Activated CD8-positive, alpha-beta memory T cell treated with anti-CD3 and anti-CD28 coated beads for 48 hours (primary cell): ENCODE measurements at places on chromosomes 1 and 21.

- no peak for DNase-seq
Observed at GRCh38 chr1:49016030-49016977, 239.6 kb upstream of the BEND5 start.

GRCh38 chr1:192118881-192119405, 39.3 kb upstream of the RGS18 start:
- DNase-seq = no peak

DNA sequence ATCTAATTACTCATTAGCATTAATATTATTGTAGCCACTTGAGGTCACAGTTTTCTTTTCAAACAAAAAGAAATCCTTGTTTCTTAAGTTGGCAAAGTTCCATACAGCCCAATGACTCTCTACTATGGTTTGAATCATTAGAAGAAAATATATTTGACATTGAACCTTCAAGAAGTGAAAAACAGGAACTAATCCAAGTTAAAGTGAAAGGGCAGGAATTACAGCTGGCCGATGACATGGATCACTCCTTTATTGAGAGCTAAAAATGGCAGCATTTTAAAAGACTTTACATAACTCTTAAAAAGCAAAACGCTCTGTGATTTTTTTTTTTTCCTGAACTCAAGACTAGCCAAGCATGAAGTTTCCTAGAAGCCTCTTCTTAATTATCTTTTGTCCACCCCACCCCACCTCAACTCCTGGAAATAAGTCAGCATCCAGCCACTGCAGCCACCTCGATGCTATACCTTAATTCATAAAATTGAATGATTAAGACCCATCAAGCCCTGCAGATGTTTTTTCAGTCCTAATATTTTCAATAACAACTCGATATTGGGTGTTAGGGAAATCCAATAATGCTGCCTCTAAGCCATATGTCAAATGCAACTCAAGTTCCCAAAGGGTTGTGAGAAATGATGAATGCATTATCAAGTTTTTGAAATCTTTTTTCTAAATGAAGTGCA, 323.1 kb downstream of the HHIPL2 start:
- no peak for DNase-seq

GRCh38 chr1:239997515-239998311, 94.0 kb upstream of the FMN2 start:
- no peak for DNase-seq

DNA sequence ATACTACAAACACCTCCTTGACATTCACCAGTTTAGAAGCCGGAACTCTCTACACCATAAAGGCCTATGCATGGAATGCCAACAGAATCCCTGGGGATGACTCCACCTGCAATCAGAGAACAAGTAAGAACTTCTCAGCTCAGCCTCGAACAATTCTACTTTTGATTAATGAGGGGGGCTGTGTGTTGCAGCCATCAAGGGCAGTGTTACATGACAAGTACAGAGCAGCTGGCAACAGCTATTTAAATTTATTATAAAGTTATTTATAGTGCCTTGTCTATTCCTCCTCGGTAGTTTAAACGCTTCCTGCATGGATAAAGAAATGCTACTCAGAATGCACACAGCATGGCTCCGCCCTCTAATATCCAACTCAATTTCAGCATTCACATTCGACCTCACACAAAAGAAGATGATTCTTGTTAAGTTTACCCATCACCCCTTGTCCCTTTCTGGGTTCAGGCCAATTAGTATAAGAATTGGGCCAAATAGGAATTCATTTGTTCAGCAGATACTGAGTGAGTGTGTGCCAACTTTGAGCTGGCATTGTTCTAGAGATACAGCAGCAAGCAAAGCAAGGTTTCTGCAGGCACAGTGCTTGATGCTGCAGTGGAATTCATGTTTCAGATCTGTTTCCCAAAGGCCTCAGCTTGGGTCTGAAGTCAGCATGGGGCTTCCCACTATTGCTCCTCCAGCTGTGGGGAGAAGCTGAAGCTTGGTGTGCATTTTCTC, 6.4 kb downstream of the FNDC7 start:
- no peak for DNase-seq

- DNase-seq = peak; percentile 44
Observed at GRCh38 chr1:6127587-6128163, 52.4 kb downstream of the CHD5 start.

- DNase-seq = no peak
Observed at GRCh38 chr1:154553056-154554030, 5.1 kb downstream of the UBE2Q1 start.

GRCh38 chr1:151314137-151314875, 12.9 kb downstream of the PI4KB start:
- DNase-seq = no peak

DNA sequence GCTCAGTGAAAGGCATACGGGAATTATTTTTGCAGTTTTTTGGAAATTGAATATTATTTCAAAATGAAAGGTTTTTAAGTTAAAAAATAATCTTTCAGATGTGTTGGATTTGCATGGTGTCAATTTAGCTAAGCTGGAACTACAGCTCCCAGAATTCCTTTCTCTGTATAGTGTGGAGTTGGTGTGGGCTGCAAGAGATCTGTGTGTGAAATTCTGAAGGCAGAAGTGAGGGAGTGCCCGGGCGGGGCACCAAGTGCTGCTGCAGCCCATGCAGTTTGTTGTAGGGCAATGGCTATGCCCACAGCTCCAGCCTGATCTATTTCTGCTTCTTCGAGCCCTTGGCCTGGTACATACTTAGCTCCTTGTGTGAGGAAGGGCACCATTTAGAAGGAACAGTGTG, 60.5 kb upstream of the CSF1 start:
- no peak for DNase-seq

DNA sequence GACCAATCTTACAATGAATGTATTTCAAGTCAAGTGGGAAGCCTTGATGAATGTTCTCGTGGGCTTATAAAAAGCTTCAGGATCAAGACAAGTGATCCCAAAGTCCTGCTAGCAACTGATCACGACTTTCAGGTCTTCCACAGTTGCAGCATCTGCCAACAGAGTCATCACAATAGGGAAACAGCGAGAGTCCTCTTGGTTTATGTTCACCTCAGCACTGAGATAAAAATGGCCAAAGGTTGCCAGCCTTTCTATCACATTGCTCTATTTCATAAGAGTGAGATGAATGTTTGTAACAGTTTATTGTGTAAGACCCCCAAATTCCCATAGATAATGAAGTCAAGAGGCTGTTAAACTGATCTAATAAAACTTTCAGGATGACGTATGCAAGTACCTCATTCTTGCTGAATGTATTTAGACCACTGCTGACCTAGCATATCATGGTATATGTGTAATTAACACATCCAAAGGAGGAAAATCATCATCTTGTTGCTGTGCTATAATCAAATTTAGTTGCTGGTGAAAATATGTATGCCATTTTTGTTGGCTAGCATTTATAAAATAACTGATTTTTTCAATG, 150.6 kb downstream of the TGFBR3 start:
- DNase-seq = no peak

- no peak for DNase-seq
Observed at GRCh38 chr1:52439976-52440375, 35.6 kb downstream of the PRPF38A start.

- DNase-seq = no peak
Observed at GRCh38 chr1:232413674-232414073, 216.3 kb downstream of the SIPA1L2 start.

GRCh38 chr1:61293986-61294504, 211.7 kb downstream of the NFIA start:
- no peak for DNase-seq

GRCh38 chr21:42338729-42339715, 11.8 kb downstream of the TFF2 start:
- DNase-seq = no peak

- DNase-seq = no peak
Observed at GRCh38 chr21:29810871-29811270, 128.9 kb downstream of the GRIK1 start.

- no peak for DNase-seq
Observed at GRCh38 chr1:209748620-209749019, 7.2 kb upstream of the TRAF3IP3 start.

- DNase-seq = no peak
Observed at GRCh38 chr1:116921301-116921885, 11.7 kb downstream of the PTGFRN start.

DNA sequence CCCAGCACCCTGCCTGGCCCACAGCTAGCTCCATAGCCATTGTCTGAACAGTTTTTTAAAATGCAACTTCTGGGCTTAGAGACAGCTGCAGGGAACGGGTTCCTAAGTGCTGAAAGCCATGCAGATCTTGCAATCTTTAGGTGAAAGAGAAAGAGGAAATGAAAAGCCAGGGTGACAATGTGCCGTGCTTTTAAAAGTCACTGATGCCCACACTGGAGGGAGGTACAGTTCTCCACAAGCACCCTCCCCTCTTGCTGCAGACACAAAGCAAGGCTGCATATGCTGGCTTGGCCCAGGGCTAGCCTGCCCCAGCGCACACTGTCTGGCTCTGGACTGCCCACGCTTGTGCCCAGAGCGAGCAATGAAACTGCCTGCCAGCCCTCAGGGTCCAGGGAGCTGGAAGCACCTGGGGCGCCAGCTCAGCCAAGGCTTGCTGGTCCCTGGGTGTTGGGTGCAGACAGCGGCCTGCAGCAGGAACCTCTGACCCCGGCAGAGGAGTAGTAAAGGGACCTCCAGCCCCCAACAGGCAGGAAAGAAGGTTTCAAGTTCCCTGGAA, 70.4 kb downstream of the AJAP1 start:
- no peak for DNase-seq

GRCh38 chr1:9093581-9093980, 24.1 kb upstream of the SLC2A5 start:
- DNase-seq = no peak

DNA sequence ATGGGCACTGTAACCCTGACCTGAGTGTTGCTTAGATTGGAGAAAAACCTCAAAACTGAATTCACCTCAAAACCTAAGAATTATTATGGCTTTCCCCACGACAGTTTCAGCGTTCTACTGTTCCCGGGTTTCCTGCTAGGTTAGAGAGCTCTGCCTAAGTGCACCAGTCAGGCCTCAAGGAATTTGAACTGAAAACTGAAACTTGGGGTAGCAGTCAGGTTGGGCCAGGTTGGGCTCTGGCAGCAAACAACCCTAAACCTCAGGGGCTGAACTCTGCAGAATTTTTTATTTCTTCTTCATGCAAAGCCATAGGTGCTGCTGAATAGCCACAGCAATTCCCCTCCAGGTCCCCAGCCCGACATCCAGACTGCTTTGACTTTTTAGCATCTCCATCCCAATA, 437.0 kb upstream of the PROX1 start:
- no peak for DNase-seq

- DNase-seq = no peak
Observed at GRCh38 chr1:207808911-207809555, 57.2 kb downstream of the CD46 start.

- no peak for DNase-seq
Observed at GRCh38 chr1:203954788-203955552, 93.6 kb downstream of the SNRPE start.

DNA sequence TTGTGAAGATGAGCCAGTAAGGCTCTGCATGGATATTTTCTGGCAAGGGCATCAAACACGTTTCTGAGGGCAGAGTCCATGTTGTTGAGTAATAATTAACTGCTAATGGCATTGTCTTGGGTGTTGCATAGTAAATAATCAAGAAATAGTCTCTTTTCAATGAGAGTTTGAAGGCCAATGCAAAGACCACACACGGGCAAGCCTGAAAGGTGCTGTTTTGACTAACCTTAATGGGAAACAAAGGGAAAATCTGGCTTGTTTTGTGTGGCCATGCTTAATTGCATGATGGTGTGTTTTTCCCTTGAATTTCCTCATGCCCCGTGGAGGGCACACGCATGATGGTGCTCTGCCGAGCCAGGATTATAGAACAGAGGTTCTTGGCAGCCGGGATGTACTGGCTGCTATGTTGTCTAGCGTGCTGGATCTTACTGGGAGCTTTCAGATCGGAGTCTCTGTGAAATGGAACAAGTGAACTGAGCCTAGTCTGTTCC, 127.6 kb downstream of the NOS1AP start:
- no peak for DNase-seq

- DNase-seq = no peak
Observed at GRCh38 chr1:54016343-54017282, 1.4 kb downstream of the LDLRAD1 start.

- DNase-seq = no peak
Observed at GRCh38 chr1:40981691-40982448, 2.4 kb downstream of the CTPS1 start.

DNA sequence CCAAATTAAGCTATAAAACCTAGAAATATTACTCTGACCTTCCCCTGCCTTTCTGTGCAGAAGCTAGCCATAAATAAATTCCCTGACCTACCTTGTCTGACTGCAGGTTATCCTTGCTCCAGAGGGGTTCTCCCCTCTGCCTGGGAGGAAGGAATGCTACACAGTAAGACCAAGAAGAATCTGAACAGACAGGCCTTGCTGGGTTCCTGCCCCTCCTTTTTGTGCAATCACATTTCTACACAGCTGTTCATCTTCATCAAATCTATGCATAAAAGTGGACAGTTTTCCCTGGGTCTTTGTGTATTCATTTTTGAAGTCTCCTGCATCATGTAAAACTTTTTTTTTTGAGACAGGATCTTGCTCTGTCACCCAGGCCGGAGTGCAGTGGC, 50.6 kb downstream of the DNTTIP2 start:
- no peak for DNase-seq

- no peak for DNase-seq
Observed at GRCh38 chr1:196933531-196934189, 9.9 kb upstream of the CFHR2 start.

DNA sequence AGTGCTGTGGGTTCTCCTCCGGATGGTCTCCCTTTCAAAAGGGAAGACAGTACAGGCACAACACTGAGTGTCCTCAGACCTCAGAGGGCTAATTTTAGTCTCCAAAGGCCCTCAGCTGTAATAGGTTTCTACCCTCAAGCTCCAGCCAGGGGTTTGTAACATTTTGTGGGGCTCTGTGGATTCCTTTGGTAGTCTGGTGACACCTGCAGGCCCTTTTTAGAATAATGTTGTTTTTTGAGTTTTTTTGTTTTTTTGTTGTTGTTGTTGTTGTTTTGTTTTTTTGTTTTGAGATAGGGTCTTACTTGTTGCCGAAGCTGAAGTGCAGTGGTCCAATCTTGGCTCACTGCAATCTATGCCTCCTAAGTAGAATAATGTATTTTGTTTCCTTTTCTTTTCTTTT, 15.0 kb upstream of the TMEM201 start:
- DNase-seq = no peak

- DNase-seq = no peak
Observed at GRCh38 chr1:115837740-115838421, 3.0 kb downstream of the NHLH2 start.

GRCh38 chr1:235326719-235327558, 1.0 kb downstream of the ARID4B start:
- peak; percentile 20 for DNase-seq

- DNase-seq = no peak
Observed at GRCh38 chr1:10001016-10001665, 4.1 kb downstream of the RBP7 start.

DNA sequence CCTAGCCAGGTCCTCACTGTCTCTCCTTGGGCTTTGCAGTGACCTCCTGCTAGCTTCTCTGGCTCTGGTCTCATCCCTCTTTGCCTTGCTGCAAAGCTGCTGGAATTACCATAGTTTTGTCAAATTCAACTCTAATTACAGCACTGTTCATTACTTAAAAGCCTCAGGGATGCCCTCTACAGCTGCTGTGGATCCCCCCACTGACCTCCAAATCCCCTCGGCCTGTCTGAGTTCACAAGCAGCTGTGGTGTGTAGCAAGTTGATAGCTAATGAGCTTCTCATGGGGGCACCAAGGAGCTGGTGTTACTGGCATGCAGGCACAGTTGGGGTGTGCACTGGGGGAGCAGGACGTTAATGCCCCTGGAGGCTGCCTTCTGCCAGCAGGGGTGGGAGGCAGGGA, 24.8 kb downstream of the NIPAL3 start:
- DNase-seq = no peak

GRCh38 chr1:156927215-156928042, 7.0 kb downstream of the LRRC71 start:
- DNase-seq = peak; percentile 50
